H7 (cell line): ENCODE measurements at places on chromosomes 2 and 18. TPM values are rescaled to one million over a fixed set of nuclear protein-coding genes. Genes with fewer than 3 reads are reported as not detected.
A peak's percentile ranks its signal among the peaks of the same experiment; 100 is the strongest.

DNA sequence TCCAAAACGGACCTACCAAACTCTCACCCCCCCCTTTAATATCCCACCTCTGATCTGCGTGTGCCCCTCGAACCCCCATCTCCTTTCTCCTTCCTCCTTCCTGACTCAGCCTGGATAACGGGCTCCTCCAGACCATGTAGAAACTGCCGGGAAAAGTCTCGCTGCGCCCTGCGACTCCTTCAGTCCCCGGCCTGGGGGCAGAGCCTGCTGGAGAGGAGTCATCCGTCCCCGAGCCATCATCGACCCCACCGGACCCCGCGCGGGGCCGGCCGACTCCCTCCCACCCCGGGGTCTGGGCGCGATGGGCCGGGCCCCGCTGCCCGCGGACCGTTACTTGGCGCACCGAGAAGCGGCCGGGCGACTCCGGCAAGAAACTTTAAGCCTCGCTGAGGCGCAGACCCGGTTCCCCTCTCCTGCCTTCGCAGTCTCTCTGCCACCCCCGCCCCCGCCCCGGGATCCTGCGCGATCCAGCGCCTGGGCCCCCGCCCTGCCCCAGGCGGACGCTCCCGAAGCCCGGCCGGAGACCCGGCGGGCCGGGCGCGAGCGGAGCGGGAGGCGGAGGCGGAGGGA lies 3.4 kb downstream of the ZEB2 start:
- peak; percentile 77 for DNase-seq

- no peak for DNase-seq
Measured at GRCh38 chr2:235348329-235348728, 145.5 kb upstream of the AGAP1 start.

- no peak for DNase-seq
Measured at GRCh38 chr2:5741242-5741641, 49.1 kb downstream of the SOX11 start.

DNA sequence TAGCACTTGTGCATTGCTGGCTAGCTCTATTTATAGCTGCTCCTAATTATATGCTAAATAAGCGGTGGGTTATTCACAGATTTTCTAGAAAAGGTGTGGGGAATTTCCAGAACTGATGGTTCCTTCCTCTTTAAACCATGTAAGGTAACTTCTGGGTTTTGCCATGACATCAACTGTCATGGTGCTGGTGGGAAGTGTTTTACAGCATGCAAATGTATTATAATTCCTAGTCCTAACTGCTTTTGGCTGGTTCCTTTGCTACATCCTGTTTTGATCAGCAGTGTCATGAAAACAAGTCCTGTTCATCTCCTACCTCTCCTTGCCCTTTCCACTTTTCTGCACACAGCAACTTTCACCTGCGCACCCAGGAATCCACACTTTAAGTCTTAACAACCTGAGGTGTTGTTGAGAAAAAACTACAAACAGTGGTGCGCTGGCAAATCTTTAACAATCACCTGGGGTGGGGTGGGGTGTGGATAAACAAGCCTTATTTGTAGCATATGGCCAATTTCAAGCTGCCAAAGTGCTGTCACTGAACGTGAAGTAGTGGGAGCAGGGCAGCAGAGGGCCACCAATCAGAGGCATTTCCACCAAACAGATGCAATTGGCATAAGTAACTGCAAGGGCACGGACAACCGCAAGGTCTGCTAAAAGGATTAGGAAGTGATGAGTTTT lies 33.4 kb upstream of the SKOR2 start:
- DNase-seq: no peak

GRCh38 chr2:75751824-75752468 lies 41.2 kb upstream of the GCFC2 start:
- no peak for DNase-seq

DNA sequence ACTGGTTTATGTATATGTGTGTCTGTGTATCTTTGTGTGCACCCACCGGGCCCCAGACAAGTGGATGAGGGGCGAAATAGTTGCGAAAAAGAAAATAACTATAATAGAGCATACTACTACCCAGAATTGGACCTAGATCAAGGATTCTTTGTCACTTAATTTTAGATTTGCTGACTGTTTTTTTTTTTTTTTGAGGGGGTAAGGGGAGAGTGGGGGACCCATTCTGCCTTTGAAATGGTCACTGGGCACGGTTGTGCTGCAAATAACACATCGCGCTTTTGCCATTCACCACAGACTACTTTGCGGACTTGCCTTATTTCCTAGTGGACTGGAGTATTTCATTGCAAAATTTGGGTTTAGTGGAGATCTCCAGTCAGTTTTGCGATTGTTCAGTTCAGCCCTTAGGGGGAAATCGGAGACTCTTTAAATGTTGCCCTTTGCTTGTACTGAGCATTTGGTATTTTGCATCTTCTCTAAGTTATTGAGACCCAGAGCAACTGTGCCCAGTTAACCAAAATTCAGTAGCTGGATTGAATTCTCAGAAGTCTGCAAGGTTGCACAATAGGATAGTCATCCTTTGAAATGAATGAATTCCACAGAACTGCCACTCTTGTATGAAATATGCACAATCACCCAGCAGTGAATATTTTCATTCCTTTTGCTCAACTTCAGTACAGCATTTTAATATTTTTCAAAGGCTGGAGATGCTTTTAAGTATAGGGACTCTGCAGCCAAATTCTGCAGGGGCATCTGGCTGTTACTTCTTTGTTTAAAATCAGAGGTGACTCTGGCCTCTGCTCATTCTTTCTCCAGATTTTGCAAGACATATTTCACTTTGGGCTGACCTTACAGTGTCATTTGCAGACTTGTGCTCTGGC lies 2.9 kb downstream of the TRIB2 start:
- DNase-seq: no peak

- no peak for DNase-seq
Measured at GRCh38 chr18:21123290-21123926, 11.8 kb upstream of the ROCK1 start.

DNA sequence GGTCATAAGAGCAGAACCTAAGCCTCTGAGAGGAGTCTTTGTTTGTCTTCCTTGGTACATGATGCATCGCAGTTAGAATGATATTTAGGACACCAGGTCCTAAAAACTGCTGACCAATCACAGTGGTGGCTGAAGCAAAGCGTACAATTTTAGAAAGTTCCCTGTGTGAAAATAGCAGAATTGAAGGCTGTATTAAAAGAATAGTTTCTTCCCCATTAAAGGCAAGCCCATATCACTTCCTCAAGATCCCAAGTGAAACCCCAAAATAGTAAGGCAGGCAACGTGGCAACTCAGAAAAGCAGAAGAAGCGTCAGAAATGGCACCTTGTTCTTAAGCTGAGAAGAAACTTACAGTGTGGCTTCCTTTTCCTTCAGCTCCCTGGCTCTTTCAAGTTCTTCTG lies 154.8 kb upstream of the PGAP1 start:
- DNase-seq: no peak

Gene CDKL4
- 0.41 TPM in 1 of 2 replicates, not detected in the other for total RNA-seq

Gene HOXD9
- 0.10 TPM in 1 of 2 replicates, not detected in the other for total RNA-seq

Gene SCN1A
- 0.07 and 0.10 TPM in 2 replicates for total RNA-seq

Gene CXCR4
- total RNA-seq: 9.6 and 62.1 TPM in 2 replicates
